GM12891 (cell line): ENCODE measurements at places on chromosomes 2 and 18.

- DNase-seq = no peak
Observed at GRCh38 chr2:224525774-224526173, 59.4 kb downstream of the CUL3 start.

GRCh38 chr18:31049189-31049588 is 6.6 kb upstream of the DSC3 start:
- no peak for DNase-seq

DNA sequence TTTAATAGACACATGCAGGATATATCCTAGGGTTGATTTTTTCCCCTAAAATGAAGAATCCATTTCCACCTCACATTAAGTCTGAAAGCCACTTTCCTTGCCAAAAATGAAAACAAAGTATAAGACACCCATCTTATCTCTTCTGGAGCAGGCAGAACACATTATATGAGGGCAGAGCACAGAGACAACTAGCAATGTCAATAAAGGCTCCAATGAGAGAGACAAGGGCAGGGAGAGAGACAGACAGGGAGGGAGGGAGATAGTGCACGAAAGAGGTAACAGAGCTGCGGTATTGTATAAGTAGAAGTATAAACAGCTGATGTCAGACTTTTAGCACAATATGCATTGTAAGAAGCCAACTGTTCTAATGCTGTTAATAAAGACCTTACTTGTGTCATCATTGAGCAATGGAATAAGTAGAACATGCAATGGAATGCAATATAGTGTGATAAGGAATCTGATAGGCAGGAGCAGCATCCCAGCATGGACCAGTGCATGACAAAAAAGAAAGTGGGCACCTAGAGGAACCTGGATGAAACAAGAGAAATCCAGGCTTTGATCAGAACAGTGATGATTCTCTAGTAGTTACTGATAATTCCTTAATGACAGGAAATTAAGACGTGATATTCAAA is 150.6 kb upstream of the TCF4 start:
- no peak for DNase-seq

GRCh38 chr2:157302492-157303099 is 23.0 kb downstream of the ERMN start:
- DNase-seq = no peak

DNA sequence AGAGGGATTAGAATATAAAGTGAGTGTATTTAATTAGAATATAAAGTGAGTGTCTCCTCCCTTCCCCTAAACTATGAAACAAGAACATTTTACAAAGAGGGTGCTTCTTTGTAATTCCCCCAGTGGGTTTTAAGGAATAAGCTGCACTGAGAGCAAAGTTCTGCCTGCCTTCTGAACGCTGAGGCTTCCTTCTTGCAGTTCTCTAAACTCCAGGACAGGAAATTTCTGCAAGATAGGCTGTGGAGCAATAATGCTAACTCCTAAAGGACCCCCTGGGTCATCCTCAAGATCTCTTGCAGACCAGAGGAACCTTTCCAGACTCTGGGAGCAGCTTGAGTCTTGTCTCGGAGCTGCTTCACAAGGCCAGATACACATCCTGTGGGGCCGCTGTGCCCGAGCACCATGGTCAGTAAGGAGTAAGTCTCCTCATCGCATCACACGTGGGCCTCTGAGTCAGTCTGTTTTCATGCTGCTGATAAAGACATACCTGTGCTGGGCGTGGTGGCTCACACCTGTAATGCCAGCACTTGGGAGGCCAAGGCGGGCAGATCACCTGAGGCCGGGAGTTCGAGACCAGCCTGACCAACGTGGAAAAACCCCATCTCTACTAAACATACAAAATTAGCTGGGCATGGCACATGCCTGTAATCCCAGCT is 87.5 kb upstream of the KCNE4 start:
- DNase-seq = no peak

DNA sequence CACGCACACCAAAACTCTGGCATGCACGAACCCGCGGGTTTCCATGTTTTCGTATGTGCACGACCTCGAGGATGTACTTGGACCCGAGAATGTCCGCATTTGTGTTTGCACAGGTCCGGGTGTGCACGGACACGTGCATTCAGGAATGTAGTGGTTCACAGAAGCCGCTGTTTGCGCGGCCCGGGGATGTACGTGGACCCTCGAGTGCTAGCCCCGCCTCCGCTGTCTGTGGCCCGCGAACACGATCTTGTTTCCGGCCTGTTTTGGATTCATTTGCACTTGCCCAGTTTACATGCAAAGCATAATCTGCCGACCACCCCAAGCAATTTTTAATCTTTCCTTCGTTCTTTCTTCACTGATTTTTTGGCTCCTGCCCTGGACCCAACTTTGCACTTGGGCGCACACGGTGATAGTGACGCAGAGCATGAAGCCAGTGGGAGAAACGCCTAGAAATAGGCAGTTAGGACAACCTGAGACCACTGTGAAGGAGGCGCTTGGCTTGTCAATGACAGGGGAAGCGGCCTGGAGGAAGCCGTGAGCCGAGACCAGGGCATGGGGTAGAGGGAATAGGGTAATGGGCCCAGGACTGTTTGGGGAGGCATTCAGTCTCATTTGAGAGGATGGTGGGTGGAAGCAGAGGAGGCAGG is 45.4 kb upstream of the PTMA start:
- no peak for DNase-seq
